ENCODE measurements at places on chromosomes 7 and 10.

DNA sequence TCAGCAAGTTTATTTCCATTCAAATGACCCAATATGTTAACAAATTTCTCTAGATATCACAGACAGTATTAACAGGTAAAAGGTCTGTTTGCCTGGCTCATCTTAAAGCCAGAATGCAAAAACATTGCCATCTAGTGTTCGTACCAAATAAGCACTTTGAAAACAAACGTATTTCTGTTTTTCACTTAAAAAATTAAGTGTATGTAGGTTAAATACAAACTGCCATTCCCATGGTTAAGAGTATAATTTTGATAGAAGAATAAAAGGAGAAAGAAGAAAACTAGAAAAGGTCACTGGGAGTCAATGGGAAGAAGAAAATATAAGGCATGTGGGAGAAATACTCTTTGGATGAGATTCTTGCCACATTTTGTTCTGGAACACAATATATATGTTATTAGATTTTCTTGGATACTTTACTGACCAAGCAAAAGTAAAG, 51.0 kb downstream of the ORC5 start:
- no peak for DNase-seq

DNA sequence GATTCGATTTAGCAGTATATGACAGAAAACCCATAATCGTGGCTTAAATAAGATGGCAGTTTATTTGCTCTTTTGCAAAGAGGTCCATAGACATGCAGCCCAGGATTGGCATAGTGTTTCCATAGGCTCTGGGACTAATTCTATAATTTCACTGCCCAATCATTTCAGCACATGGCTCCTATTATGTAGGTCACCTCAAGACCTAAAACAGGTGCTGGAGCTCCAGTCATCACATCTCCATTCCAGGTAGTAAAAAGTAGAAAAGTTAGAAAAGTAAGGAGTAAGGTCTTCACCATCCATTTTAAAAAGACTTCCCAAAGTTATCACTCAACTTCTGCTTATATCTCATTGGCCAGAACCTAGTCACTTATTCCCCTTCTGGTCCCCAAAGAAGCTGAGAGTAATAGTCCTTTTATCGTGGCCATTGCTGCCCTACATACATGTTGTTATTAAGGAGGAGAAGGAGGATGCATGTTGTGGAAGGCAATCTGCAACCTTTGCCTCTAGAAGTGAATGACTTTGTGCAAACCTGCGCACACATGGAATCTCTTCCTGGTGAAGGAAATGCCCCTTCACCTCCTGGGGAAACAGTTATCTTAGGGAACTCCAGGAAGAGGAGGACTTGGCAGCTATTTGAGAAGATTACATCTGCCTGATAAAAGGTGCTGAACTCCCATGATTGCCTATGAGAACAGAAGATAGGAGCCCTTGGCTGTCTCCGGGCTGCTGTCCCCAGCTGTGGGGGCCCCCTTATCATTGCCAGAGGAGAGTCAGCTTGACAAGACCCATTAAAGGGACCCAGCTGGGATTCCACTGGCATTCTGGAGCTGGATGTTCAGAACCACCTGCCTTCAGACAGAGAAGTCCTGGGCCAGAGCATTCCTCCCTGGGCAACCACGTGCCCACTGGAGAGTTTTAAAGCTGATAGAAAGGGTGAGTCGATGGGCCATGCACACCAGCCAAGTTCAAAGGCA, 330.6 kb upstream of the ZMIZ1 start:
- DNase-seq: no peak

DNA sequence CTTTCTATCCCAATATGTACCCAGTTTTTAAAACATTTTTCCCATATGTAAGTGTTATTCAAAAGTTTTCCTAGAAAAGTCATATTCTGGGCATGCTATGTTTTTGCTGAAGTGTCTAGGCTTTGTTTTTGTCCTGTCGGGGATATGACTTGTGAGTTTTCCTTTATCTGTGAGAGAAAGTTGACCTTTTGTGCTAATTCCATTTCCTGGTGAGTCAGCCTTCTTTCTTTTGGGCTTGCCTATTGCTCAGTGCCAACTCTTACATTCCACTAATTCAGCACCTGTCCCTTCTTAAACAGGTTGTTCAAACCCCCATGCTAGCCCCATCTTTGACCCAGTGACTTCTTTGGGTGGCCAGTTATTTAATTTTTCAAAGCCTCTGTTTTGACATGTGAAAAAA, 146.2 kb downstream of the AHR start:
- no peak for DNase-seq

DNA sequence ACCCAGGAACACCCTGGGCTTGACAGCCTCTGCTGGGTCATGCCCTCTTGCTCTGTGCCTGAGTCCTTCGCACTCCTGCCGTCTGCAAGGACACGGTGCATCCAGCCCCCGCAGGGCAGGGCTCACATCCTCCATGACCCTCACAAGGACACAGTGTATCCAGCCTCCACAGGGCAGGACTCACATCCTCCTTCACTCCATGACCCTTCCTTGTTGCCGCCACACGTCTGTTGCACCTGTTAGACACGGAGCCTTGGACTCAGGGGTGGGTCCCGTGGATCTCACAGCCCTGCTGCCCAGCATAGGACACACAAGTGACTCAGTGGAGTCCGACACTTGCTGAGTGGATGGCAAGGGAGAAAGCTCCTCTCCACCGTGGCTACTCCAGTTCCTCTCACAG, 500.8 kb downstream of the DNAJB6 start:
- DNase-seq: no peak

DNA sequence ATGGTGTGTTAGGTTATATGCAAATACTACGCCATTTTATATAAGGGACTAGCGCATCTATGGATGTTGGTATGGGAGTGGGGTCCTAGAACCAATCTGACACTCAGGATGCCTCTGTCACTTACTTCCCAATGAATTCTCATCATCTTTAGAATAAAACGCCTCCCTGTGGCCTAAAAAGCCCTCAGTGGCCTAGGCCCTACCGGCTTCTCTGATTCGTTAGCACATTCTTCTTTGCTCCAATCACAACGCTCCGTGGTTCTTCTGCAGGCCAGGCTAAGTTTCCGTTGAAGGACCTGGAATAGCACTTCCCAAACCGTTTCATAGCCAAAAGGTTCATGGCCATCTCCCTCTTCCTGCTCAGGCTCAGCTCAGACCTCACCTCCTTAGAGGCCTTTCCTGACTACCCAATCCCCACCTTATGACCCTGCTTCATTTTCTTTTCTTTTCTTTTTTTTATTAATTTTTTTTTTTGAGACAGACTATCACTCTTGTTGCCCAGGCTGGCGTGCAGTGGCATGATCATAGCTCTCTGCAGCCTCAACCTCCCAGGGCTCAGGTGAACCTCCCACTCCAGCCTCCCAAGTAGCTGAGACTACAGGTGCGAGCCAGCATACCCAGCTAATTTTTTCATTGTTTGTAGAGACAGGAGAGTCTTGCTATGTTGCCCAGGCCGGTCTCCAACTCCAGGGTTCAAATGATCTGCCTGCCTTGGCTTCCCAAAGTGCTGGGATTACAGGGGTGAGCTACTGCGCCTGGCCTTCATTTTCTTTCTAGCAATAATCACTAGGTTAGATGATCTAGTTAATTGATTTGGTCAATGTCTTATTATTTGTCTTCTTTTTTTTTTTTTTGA, 24.5 kb upstream of the YWHAG start:
- no peak for DNase-seq

DNA sequence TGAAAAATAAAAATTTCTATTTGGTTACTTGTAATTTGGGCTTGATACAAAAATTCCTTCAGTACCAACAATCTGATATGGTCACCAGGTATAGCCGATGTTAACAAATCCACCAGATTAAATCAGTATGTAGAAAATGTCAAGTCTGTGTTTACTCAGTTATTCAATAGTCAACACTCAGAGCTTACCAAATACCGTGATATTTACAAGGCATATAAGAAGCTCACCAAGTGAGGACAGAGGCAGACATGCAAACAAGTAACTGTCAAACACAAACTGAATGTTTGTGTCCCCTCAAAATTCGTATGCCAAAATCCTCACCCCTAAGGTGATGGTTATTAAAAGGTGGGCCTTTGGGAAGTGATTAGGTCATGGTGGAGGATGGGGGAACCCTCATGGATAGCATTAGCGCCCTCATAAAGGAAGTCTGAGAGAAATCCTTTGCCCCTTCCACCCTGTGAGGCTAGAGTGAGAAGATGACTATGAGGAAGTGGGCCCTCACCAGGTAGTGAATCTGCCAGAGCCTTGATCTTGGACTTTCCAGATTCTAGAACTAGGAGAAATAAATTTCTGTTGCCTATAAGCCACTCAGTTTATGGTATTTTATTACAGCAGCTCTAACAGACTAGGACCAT, 63.1 kb downstream of the TES start:
- no peak for DNase-seq

DNA sequence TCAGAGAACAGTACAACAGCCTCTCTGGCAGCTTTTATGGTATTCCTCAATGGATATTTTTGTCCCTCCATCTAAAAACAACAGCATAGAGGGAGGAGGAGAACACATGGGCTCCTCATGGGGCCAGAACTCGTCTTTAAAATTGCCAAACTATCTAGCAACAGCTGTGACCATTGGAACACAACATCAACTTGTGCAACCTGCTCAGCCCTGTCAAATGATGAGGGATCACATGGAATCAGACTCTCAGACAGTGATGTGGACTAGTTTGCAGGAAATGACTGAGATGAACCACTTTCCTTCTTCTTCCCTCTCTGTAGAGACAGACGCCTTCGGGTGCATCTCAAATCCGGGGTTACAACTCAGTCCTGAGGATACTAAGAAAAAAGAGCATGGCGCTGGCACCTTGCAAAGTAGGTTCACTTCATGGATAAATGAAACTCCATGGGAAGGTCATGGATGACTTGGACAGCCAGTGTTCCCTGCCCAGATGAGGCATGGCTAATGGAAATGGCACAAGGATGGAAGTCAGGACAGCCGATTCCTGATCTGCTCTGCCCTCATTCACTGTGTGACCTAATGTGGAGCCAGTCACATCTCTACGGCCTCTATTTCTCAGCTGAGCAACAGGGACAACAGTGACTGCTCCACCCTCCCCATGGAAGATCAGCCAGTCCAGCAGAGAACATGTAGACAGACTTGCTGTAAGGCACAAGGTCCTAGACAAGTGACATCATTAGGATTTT, 24.6 kb upstream of the DGKI start:
- no peak for DNase-seq

- DNase-seq: no peak
Observed at GRCh38 chr10:6146013-6146785, 56.5 kb upstream of the PFKFB3 start.

GRCh38 chr10:77504873-77505257, 132.7 kb downstream of the KCNMA1 start:
- DNase-seq: no peak

DNA sequence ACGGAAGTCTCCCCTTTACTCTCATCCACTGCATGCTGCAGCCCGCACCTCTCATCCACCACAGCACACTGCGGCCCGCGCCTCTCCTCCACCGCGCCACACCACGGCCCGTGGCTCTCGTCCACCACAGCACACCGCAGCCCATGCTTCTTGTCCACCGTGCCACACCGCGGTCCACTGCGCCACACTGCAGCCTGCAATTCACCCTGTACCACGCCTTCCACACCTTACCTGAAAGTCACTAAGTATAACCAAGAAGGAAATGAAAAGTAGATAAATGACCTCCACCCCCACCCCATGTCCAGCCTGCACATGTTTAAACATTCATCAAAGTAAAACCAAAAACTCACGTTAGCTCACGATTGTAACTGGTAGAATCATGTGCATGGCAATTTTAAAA, 176.1 kb downstream of the DIP2C start:
- no peak for DNase-seq

DNA sequence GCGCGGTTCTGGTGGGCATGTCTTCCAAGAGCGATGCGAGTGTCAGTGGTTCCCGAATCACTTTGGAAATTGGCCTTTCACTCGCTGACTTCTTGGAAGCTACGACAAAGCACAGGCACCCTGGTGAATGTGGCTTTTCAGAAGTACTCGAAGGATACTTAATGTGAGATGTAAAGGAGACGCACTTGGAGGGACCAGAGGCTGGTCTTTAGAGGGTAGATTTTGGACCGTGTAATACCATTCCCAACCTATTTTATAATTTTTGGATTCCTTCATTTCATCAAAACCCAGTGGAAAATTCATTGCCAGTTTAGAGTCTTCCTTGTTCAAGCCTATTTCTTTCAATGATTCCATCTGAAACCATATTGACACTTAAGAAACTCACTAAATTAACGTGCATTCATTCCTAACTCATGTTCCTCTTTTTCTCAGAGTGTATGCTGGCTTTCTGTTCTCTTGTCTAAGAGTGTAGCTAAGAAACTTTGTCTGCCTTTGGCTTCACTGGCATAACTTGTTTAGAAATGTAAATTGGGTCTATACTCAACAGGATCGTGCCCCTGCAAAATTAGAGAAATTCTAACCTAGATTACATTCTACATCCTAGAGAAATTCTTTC, 645 bp upstream of the COPG2 start:
- no peak for DNase-seq
